ENCODE measurements at places on chromosomes 11 and 22.

GRCh38 chr22:40620464-40621046 lies 16.0 kb downstream of the MRTFA start:
- DNase-seq, result no peak

DNA sequence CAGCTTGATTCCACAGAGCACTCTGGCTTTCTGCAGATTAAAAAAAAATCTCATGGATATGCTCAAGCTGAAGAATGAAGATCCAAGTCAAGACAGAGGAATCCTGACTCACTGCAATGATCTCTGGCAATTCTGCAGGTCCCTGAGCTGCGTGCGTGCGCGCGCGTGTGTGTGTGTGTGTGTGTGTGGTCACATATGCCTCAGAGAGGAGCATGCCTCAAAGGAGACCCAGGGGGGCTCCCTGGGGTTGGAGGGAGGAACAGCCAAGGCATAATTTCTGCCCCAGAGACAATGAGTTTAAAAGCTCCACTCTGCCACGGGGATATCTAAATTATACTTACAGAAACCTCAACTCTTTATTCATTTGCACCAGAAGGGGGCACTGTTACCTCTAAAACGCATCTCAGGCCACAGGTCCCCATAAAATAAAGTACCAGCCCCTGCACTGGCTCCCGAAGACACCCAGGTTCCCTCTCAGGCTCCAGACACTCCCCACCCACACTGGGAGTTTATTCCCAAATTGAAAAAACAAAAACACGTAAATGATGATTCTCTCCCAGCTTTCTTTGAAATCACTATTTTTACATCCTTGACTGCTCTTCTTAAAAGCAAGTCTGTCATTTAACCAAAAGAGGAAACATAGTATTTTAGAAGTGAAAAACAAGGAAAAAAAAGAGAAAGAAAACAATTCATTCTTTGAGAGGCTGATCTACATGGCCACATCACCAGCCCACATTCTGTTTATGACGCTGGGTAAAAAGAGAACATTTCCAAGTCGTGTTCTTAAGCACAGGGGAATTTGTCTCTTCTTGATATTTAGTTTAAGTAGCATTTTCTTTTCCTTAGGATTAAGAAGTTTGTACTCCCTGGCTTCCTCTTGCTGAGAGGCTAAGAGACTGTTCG lies 401.0 kb downstream of the LARGE1 start:
- peak; percentile 15 for DNase-seq

DNA sequence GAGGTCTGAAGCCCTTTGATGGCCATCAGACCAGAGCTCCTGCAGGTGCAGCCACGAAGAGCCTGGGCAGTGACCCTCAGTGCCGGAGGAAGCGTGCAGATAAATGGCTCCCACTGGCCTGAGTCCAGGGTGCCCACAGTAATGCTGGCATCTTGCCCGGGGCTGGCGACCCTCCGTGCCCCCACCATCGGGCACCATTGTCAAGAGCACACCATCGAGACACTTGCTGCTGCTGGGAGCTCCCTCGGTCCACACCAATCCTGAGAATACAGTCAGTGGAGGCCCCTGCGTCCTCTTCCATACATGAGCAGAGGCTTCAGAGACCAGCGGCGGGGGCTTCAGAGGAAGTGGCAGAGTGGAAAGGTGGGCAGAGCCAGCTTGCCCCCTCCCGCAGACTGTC lies 1448.3 kb downstream of the BRD1 start:
- DNase-seq, result no peak

DNA sequence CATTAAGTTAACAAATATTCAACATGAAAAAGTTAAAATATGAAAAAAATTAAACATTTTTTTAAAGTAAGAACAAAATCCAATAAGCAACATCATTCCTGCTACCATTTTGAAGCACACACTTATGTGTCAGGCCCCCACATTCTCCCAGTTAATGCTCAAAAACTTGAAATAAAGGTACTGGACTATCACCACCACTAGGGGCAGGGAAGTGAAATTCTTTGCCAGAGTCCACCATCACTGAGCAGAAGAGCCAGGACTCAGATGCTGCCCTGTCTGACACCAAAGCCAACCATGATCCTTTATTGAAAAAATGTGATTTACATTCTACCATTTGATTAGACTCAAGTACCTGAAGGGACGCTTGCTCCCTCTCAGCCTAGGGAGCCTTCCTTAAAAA lies 39.1 kb downstream of the PITPNB start:
- DNase-seq, result peak; percentile 29

DNA sequence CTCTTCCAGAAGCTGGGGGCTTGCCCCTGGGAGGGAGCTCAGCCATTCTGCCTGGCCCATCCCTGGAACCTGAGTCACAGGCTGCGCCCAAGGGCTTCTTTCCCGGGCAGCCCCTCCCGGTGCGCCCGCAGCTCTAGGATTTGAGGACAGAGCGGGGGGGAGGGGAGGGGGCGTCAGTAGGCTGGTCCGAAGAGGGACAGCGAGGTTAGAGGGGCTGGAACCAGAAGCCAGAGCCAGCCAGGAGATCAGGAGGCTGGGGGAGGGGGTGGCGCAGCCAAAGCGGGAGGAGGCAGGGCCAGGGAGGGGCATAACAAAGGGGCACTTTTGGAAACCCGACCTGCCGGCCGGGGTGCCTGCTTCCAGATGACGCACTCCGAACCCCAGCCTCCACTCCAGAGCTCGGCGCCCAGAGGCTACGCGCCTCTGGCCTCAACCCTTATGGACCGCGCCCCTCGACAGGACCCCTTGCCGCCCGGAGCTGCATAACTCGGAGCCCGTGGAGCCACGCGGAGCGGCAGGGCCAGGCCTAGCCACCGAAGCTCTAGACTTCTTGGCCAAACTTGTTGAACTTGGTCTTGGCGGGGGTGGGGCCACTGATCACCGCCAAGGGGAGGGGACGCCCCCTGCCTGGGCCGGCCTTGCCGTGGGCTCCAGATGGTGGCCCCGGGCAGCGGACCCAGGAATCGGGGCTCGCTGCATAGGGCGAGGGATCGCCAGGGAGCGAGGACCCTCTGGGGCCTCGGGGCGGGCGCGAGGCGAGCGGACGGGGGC lies 744 bp downstream of the PACSIN3 start:
- DNase-seq, result no peak

- DNase-seq, result no peak
Observed at GRCh38 chr11:62892077-62892922, 11.6 kb downstream of the SLC3A2 start.

DNA sequence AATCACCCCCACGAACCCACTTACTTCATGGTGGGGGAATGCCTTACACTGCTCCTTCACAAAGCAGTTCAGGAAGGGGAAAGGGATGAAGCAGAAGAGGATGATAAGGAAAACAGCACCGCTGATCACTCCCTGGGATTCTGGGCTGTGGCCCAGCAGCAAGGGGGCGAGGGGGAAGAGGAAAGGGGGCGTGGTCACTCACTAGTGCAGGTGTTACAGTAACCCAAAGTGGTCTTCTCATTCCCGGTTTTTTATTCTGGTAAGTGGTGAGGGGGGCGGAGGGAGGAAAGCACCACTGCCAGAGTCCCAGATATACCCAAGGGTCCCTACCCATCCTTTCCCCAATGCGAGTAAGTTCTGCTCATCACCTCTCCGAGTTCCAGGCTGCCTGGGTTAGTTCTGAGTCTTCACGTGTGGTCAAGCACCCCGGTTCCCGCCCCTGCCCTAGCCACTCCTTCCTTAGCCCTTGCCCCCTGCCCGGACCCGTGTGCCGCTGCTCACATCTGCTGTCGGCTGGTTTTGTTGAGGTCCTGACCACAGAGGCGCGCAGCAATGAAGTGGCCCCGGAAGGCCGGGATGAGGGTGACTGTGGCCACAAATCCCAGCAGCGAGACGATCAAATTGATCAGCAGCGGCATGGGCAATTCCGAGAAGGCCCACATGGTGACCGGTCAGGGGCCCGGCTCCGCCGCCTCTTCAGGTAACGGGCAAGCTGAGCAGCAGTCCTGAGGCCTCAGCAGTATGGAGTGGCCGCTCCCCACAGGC lies 477 bp downstream of the DPAGT1 start:
- DNase-seq, result no peak

GRCh38 chr11:36041988-36042611 lies 98.2 kb downstream of the LDLRAD3 start:
- no peak for DNase-seq

GRCh38 chr11:76781046-76781801 lies 1.9 kb upstream of the TSKU start:
- DNase-seq, result no peak

DNA sequence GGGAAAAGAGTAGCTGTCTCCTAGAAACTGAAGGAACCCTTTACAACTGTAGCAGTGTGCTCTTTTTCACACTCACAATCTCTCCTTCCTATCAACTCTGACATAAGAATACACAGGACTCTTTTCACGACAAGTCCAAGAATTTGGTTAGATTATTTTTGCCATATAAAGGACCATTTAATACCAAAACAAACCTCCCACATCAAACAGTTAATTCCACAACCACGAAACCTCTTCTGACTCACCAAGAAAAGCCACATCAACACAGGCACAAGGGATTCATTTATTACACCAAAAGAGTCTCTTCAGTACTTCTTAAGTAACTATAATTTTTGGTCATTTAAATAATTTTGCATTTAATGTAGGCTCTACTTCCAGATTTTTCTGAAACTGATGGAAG lies 222.6 kb upstream of the PITPNB start:
- no peak for DNase-seq

DNA sequence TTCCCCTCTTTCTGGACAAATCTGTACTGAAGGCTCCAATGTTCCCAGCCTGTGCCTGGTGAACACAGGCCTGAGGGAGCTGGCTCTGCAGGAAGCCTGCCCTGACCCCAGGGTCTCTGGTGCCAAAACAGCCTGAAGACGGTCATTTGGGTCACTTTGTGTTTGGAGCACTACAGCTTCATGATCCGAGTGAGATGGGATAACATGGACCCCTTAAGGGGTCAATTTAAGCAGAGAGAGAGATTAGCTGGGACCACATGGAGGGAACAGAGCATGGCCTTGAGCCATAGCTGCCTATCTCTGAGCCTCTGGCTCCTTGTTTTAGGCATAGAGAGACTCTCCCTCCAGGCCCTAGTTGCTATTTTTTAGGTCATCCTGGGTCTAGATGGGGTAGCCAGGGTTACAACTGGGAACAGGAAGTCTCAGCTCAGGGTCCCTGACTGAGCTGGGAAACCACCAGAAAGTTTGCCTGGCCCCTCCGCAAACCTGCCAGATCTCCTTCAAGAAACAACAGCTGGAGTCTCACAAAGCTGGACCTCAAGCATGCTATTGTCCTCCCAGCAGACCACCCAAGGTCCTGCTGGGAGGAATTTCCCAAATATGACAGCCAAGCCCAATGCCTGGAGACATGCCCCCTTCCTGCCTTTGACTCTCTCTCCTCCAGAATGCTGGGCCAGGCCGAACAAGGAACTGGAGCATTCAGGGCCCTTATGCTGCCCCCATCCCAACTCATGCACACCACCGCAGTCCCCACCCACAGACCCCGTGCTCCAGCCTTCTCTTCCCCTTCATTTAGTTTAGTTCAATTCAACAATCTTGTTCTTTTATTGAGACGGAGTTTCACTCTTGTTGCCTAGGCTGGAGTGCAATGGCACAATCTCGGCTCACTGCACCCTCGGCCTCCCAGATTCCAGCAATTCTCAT lies 4.0 kb downstream of the SLCO2B1 start:
- no peak for DNase-seq

- DNase-seq, result peak; percentile 17
Observed at GRCh38 chr11:65225279-65226102, 36.3 kb upstream of the POLA2 start.

- DNase-seq, result no peak
Observed at GRCh38 chr11:64560139-64560771, 30.8 kb upstream of the SLC22A12 start.

GRCh38 chr11:35787626-35788025 lies 125.1 kb downstream of the TRIM44 start:
- DNase-seq, result no peak

DNA sequence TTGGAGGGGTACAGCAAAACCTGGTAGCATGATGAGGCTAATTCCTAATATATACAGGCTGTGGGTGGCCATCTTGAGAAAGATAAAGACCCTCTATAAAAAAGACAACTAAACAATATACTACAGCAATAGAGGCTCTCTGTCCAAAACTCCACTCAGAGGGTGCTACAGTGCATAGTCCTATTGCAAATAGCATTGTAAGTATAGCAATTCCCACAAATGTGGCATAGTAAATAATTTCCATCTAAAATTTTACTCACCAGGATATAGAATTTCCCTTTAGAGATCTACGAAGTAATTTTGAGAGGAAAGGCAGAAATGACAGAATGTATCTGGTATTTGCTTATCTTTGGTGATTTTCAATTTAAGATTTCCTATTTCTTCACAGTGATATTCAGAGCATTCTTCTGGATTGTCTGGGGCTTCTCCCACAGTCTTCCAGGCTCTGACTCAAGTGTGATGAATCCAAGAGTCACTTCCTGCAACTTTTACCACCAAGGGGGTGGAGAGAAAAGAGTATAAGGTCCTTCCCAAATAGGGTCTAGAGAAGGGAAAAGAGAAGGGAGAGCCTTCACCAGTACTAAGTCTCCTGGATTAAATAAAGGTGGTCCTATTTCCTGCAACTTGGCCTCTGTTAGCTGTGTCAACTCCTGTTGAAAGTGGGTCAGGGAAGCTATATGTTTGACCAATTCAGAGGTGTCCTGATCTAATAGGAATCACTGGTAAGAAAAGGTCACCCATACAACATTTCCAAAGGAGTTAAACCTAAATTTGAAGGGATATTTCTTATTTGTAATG lies 1054.7 kb upstream of the CNTN5 start:
- DNase-seq, result no peak

DNA sequence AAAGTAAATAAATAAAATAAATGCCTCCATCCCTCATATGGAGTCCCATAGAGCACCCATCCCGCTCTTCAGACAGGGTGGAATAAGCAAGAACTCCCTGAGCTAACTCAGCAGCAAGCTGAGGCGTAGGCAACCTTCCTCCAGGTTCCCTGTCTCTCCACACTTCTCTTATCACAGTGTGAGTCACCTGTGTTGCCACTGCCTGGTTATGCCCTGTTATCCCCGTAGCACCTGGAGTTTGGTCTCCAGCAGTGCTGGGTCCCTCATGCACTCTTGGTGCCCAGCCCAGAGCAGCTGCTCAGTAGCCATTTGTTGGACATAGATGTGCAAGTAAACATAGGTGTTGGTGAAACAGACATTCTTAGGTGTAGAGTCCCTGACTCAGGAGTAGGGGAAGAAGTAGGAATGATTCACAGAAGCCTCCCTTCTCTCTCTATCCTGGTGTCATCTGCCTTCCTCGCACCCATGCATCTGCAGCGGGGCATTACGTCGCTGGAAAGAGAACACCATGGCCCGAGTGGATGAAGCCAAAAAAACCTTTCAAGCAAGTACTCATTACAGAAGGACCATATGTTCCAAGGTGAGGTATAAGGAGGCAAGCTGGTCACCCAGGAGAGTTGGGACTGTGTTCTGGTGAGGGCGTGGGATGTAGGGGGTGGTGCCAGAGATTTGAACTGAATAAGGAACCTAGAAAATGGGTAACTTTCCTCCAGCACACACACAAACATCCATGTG lies 56.0 kb downstream of the PISD start:
- no peak for DNase-seq

GRCh38 chr11:128595775-128596174 lies 8.4 kb upstream of the ETS1 start:
- no peak for DNase-seq

GRCh38 chr11:68330700-68331337 lies 18.4 kb downstream of the LRP5 start:
- DNase-seq, result no peak

GRCh38 chr11:116792144-116792868 lies 627 bp upstream of the APOA5 start:
- DNase-seq, result no peak
